ENCODE measurements at places on chromosomes 3 and 15. TPM values are rescaled to one million over a fixed set of nuclear protein-coding genes. Genes with fewer than 3 reads are reported as not detected.

Gene MUC20
- 112 TPM for total RNA-seq

- DNase-seq: peak; percentile 76
Measured at GRCh38 chr15:73691396-73691795, 7.2 kb downstream of the CD276 start.

Gene PPCDC
- 18.9 TPM for total RNA-seq

DNA sequence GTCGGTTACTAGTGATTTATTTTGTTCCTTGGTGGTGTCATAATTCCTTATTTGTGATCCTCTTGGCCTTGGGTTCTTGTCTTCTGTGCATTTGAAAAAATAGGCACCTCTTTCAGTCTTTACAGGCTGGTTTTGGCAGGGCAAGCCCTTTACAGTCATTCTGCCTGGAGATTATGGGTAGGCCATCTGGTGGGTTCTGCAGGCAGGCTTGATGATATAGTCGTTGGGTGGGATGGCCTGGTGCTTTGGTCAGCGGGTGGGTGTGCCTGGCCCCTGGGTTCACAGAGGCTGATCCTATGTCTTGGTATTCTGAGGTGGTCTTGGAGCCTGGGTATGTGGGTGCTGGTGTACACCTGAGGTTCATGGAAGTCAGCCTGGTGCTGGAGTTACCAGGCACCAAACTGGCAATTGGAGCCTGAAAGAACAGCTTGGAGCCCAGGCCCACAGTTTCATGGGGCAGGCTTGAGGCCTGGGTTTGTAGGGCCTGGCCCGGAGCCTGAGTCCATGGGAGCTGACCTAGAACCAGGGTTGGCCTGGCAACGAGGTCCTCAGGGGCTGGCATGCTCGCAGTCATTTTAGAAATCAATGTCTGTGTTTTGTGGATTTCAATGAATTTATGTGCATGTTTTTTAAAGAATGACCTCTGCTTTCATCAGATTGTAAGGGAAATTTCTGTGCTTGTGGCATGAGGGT, 63.3 kb downstream of the DOCK3 start:
- DNase-seq: no peak

Gene ATP8B4
- total RNA-seq: 8.9 TPM

DNA sequence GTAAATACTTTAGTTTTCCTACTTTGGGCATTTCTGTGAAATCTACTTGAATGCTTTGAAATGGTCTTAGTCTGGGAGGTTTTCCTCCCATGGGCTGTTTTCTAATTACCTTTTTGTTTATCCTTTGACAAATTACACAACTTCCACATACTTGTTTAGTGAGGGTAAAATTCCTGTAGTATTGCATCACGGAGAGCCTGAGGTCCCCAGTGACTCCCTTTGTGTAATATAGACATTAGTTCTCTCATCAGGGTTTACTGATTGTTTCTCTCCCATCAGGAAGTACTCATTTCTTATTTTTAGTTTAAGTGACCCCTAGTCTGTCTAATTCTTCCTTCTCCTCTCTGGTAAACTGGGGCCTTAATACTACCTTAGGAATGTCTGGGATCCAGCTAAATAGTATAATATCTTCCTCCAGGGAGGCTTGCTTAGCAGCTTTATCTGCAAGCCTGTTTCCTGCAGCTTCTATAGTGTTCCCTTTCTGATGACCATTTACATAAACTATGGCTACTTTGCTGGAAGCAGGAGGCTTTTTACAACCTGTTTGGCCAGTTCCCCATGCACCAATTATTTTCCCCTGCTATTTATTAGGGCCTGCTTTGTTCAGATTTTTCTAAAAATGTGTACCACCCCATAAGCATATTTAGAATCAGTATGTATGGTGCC, 87.2 kb upstream of the XCR1 start:
- no peak for DNase-seq

GRCh38 chr15:37014566-37014965, 85.8 kb downstream of the MEIS2 start:
- DNase-seq: no peak

All from mucosa of descending colon (tissue), 3 donors.